Erythroblast (primary cell): ENCODE measurements at places on chromosomes 6 and 20.

DNA sequence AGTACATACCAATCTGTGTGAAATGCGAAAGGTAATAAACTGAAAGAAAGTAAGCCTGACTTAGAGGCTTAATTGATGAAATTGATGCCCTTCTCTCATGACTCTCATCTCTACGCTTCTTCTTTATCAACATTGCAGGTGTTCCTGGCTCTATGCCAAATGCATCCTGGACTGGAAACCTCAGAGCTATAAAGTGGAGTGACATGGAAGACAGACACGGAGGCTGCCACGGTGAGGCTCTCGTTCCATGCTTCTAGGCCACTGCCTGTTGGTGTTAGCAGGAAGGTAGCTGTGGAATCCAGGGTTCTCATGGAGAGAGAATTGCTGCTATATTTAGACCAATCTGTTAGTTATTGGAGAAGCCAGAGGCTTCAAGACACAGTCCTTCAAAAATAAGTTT, 73.2 kb downstream of the C6orf52 start:
- DNase-seq, result no peak

- peak; percentile 84 for DNase-seq
These were observed 17.0 kb downstream of the CRISP1 start for GRCh38 chr6:49849213-49849907.

GRCh38 chr6:112576423-112576822, 229.3 kb downstream of the RFPL4B start:
- DNase-seq, result no peak

DNA sequence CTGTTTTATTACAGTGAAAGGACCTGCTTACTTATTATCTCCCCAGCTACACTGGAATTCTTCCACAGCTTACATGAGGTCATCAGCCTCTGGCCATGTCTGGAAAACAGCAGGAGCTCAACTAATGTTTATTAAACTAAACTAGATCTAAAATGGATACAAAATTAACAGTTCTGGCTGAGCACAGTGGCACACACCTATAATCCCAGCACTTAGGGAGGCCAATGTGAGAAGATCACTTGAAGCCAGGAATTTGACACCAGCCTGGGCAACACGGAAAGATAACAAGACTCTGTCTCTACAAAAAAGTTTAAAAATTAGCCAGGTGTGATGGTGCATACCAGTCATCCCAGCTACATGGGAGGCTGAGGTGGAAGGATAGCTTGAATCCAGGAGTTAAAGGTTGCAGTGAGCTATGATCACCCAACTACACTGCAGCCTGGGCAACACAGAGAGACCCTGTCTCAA, 220.8 kb upstream of the MARCKS start:
- no peak for DNase-seq

- DNase-seq, result peak; percentile 1
These were observed 479.1 kb upstream of the GJE1 start for GRCh38 chr6:141653590-141653989.

GRCh38 chr6:145555084-145555483, 180.2 kb downstream of the EPM2A start:
- DNase-seq, result no peak

- DNase-seq, result peak; percentile 51
These were observed 954 bp downstream of the HSD17B8 start for GRCh38 chr6:33205191-33206026.

GRCh38 chr6:105765239-105765638, 320.9 kb upstream of the PRDM1 start:
- no peak for DNase-seq

GRCh38 chr20:63398744-63399514, 37.8 kb upstream of the CHRNA4 start:
- DNase-seq, result no peak
